ENCODE measurements at places on chromosomes 2 and 18.

DNA sequence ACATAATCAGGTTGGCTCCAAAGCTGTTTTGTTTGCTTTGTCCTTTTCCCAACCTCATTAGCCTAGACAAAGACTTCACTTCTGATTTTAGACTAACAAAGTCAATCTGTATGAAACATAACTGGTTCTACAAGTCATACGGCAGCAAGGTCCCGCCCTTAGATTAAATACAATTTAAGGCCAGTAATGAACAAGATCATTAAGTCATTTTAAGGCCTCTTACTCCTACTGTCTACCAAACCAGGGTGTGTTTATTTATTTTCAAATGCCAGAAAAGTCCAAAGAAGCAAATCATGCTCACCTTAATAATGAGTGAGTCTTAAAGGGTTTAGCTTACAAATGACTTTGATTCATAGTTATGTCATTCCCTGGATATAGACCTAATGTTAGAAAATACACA is 148.4 kb upstream of the ACVR2A start:
- DNase-seq: no peak

- no peak for DNase-seq
Observed at GRCh38 chr2:134408386-134408785, 154.5 kb downstream of the MGAT5 start.

- no peak for DNase-seq
Observed at GRCh38 chr2:202410092-202410491, 34.0 kb downstream of the BMPR2 start.

- no peak for DNase-seq
Observed at GRCh38 chr2:27379383-27379835, 1.1 kb downstream of the ZNF513 start.

DNA sequence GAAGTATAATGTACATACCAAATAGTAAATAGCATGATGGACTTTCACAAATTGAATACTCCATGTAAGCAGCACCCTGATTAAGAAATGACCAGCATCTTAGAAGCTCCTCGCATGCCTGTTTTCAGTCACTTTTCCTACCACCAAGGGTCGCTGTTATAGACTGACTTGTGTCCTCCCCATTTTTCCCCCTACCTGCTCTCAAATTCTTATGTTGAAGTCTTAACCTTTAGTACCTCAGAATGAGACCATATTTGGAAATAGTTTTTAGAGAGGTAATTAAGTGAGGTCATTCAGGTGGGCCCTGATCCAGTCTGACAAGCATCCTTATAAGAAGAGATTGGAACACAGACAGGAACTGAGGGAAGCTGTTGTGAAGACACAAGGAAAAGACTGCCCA is 125.9 kb downstream of the LYPD6 start:
- DNase-seq: peak; percentile 7
